ENCODE measurements at places on chromosomes 2 and 18. TPM values are rescaled to one million over a fixed set of nuclear protein-coding genes. Genes with fewer than 3 reads are reported as not detected.

- no peak for DNase-seq
Observed at GRCh38 chr2:24749069-24749691, 44.0 kb downstream of the PTRHD1 start.

ASTL gene
- 0.20 TPM for polyA plus RNA-seq

- no peak for DNase-seq
Observed at GRCh38 chr2:110973262-110973661, 147.5 kb upstream of the BCL2L11 start.

- DNase-seq, result no peak
Observed at GRCh38 chr2:120300385-120300784, 45.6 kb upstream of the INHBB start.

DNA sequence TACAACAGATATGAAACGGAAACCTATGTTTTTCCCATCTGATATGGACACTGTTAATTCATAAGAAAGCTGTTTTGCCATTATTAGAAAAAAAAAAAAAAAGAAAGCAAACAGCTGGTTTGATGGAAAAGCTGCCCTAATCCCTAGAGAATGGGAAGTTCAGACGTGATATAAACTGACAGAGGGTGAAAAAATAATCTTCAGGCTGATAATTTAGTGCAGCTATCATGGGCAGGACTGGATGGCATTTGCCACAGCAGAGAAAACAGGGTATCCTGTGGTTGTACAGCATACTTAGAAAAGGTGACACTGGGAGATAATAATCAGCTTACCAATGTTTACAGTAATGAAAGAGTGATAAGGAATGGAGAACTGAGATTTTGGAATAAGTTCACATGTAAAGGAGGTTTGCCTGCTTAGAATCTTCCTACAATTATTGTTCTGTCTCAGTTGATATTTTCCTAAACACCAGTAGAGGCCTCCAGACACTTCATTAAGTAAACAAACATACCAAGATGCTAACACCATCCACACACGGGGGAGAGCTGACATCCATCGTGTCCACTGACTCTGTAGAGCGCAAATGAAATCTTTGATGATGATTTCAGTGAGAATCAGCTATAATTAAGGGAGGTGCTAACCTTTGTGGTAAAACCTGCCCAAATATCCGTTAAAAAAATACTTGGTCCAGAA, 211.6 kb upstream of the MMADHC start:
- DNase-seq, result no peak

CIB4 gene
- polyA plus RNA-seq, result 0.29 TPM

EVX2 gene
- not detected for polyA plus RNA-seq

CD302 gene
- 11.8 TPM for polyA plus RNA-seq

DNA sequence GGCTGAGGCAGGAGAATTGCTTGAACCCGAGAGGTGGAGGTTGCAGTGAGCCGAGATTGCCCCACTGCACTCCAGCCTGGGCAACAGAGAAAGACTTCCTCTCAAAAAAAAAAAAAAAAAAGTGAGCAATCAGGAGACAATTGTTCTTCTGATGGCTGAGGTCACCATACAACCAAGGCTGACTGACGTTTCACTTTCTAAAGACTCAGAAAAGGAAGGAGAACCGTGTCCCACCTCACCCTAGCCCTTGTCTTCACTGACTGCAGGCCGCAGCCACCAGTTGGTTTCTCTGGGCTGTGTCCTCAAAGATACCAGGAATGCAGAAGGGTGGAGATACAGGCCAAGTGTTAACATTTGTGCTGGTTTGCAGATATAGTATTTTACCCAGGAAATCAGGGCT, 7.7 kb upstream of the SLC35F6 start:
- DNase-seq, result no peak

NYAP2 gene
- polyA plus RNA-seq, result 0.03 TPM

DNA sequence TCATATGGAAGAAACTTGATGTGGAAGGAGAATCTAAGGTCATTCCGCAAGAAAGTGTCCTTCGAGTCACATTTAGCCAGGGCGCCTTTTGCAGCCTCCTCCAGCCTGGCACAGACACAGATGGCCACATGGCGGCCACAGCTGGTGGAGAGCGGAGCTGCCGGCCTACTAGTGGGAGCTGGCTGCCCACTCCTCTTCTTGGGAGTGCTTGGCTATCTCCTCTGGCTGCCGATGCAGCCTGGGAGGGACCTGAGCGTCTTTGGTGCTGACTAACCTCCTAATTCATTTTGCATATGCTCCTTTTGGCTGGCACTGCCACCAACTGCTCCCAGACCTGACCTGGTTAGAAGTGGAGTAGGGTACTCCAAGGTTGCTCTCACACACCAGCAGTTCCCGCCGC, 199.3 kb upstream of the MYT1L start:
- DNase-seq, result no peak

- DNase-seq, result no peak
Observed at GRCh38 chr2:70094978-70095719, 7.9 kb downstream of the PCBP1 start.

GRCh38 chr2:180258041-180258537, 251.0 kb upstream of the CWC22 start:
- no peak for DNase-seq

SYT4 gene
- polyA plus RNA-seq, result 0.39 TPM

GRCh38 chr18:3192286-3192685, 27.5 kb downstream of the MYOM1 start:
- DNase-seq, result no peak

DNA sequence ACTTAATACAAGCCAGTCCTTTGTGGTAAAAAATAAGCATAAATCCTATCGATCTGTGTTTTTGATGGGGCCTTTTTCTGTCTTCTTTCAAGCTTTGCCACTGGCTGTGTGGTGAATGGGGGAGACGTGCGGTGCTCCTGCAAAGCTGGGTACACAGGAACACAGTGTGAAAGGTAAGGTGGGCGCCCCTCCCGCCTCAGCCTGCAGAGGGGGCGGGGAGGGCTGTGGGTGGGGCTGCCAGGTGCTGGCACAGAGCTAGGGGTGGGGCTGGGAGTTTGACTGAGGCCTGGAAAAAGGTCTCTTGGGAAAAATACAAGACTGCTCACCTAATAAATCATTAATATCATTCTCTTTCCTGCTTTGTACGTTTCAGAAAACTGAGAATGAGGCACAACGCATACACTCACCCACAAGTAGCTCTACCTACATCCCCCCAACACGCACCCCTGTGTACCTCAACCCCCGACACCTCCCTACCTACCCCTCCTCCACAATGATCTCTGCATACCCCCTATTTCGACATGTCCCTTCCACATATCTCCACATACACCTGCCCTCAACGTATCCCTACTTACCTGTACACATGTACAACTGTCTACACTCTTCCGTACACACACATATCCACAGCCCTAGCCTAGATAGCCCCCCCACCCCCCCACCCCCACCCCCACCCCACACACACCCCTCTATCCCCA, 129.7 kb upstream of the TTC39C start:
- DNase-seq, result no peak

- DNase-seq, result peak; percentile 75
Observed at GRCh38 chr2:45009303-45009927, at the start of gene SIX2. TSS of gene SIX2 (minus strand) at chr2:45009452. CDS start at chr2:45009110, 342 bp downstream.

GRCh38 chr2:179939259-179939658, 67.8 kb downstream of the CWC22 start:
- DNase-seq, result no peak

- DNase-seq, result no peak
Observed at GRCh38 chr2:26478366-26478765, 442 bp upstream of the OTOF start.

DNA sequence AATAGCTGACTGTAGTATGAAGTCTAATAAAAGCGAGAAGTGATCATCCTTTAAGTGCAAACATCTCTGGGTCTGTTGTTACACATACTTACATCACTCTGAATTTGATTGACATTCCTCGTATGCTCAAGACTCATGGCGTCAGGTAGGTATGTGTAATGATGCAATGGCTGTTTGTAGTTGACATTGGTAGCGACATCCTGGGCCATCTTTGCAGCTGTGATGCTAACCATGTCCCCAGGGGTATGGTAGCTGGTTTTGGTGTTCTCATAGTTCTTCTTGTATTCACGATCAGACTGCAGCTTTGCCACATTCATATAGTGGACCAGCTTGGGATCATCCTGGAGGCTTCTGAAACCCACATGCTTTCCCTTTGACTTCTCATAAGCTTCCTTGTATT, 62.0 kb downstream of the NEB start:
- no peak for DNase-seq

GKN1 gene
- polyA plus RNA-seq, result not detected

SETBP1 gene
- polyA plus RNA-seq, result 30.9 TPM

Data from renal cortex interstitium (tissue), 15 donors.